Fibroblast of pulmonary artery (primary cell): ENCODE measurements at places on chromosomes 11 and 22.

DNA sequence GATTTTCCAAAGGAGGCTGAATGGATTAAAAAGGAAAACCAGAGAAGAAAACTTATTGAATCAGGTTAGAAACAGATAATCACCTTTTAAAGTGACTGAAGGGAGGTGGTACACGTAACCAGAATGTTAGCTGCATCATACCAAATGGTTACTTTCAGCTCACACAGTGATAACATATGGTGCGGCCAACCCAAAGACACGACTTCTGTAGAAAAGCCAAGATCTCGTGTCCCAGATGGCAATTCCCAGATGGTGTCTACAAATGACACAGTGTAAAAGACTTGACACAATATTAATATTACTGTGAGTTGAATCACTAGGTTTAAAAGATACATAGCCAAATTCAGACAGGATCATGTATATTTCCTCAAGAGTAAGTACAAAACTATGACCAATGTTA, 5.2 kb downstream of the PPP2R1B start:
- no peak for DNase-seq

DNA sequence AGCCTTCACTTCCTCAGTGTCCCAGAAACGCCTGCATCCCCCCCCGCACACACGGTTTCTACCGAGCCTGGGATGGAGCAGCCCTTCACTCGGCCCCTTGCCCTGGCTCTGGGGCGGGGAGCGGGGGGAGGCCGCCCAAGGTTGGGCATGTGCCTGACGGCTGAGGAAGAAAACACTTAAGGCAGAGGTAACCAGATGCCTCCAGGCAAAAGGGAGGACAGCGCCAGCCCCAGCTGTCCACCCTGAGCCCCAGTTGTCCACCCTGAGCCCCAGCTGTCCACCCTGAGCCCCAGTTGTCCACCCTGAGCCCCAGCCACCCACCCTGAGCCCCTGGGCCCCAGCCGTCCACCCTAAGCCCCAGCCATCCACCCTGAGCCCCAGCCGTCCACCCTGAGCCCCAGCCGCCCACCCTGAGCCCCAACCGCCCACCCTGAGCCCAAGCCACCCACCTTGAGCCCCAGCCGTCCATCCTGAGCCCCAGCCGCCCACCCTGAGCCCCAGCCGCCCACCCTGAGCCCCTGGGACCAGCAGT, 3.8 kb upstream of the TTLL8 start:
- DNase-seq = no peak

DNA sequence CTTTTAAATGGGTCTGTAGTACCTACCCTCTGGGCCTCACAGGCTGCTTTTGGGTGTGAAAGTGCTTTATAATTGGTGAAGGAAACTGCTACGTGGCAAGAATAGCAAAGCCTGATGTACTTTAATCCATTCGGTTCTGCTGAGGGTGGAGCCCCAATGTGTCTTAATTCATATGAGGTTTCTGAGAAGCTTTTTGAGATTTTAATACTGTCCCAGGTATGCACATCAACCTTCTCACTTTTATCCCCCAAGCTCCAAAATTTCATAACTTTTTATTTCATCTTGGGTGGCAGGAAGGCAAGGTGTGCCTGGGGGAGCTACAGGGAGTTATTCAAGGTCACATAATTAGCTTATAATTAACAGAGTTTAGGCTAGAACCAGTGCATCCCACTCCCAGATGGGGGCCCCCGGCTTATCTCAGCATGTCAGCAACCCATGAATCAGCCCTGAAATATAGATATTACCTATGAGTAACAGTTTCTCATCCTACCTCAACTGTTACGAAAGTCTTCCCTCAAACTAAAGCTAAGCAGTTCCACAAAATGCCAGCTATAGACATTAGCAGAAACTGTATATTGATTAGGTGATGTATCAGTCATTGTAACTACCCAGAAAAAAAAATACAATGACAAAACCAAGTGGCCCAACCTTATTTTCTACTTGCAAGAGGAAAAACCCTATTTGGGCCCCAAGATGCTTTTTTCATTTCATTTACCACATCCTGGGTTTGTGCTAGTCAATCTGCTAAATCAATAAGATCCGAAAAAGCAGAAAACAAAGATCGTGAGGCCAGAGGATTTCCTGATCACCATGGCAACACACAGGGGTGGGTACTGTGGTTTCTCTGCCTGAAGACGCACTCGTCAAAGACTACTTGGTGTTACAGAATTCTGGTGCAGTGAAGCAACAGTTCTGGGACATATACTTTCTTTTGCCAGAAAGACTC, 26.7 kb downstream of the CD44 start:
- DNase-seq = peak; percentile 84

DNA sequence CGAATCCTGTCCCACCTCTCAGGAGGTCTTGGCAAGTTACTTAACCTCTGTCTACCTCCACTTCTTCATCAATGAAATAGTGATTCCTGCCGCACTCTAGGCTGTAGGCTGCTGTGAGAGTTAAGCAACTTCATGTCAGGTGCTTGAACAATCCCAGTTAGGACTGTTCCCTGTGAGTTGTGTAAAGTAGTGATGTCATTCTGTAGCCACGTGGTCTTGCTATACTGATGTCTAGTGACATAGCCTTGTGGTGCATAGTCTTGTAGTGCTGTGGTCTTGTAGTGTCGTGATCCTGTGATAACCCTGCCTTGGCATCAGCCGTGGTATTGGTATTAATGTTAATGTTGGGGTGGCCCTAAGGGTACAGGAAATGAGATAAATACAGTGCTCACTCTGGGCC, 30.3 kb upstream of the PRR5 start:
- peak; percentile 71 for DNase-seq

DNA sequence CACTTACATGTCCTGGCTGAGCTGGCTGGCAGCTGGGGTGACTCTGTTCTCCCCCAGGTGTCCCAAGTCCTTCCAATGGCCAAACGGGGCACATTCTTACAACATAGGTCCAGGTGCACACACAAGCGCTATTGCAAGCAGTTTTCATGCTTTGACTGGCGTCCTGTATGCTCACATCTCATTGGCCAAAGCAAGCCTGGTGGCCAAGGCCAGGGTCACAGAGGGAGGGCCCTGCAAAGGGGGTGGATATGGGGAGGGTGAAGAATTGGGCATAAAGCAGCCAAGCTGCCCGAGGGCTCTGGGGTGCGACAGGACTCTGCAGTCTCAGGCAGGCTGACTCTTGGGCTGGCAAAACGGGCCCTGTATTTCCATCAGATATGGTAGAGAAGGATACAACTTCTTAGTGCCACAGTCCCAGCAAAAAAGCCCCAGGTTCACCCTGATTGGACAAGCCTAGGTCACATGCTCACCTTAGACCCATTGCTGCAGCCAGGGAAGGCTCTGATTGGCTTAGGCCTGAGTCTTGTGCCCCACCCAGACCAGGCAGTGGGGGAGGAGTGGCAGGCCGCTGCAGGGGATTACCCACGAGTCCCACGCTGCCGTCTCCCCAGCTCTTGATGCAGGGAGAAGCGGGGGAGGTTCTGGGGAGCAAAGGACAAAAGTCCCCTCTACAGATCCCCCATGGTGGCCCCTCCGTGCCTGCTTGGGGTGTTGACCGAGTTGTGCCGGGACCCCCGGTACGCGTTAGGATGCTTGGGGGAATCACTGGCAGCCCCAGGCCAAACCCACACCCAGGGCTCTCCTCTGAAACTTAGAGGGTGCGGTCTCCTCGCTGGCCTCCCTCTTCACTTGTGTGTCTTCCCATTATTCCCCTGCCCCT, 110.8 kb downstream of the ARHGAP8 start:
- no peak for DNase-seq

- DNase-seq = peak; percentile 60
Measured at GRCh38 chr11:105937331-105937730, 84.7 kb downstream of the MSANTD4 start.

GRCh38 chr22:30491381-30491780, 14.1 kb downstream of the SEC14L4 start:
- DNase-seq = no peak

DNA sequence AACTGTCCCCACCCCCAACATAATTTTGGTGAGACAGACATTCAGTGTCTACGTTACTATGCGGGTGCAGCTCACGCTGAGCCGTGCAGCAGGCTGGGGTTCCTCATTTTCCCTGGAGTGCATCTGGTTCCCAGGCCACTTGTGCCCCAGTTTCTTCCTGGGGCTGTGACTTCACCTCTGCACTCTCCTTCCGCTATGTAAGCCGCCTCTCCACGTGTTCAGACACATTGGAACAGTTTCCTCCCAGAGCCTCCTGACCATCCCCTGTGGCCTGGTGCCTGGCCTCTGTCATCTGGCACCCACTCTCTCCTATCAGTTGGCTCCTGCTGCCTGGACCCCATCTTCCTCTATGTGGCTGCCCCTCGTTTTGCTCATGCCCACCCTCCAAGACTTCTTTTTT, 46.2 kb upstream of the A4GALT start:
- DNase-seq = no peak

- no peak for DNase-seq
Measured at GRCh38 chr22:30193031-30193775, 53.4 kb downstream of the LIF start.

DNA sequence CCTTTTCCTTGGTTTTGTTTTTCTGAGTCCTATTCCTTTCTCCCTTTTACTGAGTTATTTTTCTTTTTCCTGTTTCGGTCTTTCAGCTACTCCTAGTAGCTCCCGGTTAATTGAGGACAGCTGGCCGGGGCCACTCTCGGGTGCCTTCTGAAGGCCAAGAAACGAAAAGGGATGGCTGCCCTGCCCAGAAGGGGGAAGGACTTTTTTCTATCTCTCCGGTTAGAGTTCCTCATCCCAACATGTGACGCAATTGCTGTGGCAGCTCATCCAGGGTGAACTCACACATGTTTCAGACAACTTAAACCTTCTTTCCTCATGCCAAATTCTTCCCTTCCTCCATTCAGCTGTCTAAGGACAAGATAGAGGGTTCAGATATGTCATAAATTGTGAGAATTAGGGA, 83.6 kb downstream of the PIWIL4 start:
- peak; percentile 73 for DNase-seq

DNA sequence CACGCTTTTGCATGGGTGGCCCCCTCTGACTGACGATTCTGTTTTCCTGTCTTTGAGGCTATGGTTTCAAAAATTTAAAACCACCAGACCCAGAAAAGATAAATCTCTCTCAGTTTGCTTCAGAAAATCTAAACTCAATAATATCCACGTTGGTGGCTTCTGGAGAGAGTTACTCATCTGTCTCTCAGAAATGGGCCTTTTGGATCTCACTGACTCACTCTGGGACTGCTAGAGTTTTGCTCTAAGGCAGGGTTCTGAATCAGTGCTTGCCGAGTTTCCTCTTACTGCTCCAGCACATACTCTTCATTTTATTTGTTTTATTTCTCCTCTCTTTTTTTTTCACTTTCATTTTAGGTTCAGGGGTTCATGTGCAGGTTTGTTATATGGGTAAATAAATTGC, 305.7 kb downstream of the BLID start:
- peak; percentile 11 for DNase-seq

DNA sequence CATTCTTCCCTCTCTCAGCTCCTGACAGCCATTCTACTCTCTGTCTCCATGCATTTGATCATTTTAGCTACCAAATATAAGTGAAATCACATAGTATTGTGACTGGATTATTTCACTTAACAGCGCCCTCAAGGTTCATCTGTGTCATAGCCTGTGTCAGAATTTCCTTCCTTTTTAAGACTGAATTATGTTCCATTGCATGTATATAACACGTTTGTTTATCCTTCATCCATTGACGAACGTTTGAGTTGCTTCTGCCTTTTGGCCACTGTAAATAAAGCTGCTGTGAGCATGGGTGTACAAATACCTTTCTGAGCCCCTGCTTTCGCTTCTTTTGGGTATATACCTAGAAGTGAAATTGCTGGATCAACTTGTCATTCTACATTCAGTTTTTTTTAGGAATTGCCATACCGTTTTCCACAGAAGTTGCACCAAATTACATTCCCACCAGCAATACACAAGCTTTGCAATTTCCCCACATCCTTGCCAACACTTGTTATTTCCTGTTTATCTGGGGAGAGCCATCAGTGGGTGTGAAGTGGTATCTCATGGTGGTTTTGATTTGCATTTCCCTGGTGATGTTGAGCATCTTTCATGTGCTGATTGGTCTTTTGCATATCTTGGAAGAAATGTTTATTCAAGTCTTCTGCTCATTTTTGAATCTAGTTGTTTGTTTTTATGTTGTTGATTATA, 17.5 kb downstream of the GLB1L2 start:
- no peak for DNase-seq

- DNase-seq = no peak
Measured at GRCh38 chr22:30636226-30637077, 871 bp downstream of the SLC35E4 start.

DNA sequence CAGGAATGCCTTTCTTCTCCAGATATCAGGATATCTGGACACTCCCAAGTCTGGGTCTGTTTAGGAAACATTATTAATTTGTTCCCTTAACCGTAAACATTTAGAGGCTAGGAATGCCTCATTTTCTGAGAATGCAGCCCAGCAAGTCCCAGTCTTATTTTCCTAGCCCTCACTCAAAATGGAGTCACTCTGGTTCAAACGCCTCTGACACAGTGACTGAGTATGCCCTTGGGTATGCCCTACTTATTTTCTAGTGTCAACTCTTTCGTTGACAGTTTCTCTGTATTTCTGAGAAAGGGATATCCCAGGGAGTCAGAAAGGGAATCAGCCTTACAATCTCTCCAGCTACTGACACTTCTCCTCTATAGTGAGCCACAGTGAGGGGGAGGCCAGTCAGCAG, 16.0 kb upstream of the CCDC81 start:
- DNase-seq = no peak

DNA sequence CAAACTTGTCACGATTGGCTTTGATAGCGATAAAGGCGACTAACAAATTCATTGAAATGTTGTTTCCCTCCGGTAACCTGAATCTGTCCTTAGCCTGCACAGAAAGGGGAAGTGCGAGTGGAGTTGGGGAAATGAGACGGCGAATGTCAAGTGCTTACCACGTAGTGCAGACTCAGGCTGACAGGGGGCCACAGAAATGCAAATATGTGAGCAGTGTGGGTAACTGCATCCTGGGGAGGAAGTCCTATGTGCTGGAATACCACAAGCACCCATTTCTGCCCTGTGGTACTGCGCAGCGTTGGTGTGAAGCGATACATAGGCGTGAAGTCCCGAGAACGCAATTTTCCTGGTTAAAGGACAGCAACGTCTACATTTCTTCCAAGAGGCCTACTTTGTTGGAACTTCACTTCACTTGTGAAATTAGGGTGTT, 869 bp upstream of the EIF4ENIF1 start:
- peak; percentile 71 for DNase-seq

DNA sequence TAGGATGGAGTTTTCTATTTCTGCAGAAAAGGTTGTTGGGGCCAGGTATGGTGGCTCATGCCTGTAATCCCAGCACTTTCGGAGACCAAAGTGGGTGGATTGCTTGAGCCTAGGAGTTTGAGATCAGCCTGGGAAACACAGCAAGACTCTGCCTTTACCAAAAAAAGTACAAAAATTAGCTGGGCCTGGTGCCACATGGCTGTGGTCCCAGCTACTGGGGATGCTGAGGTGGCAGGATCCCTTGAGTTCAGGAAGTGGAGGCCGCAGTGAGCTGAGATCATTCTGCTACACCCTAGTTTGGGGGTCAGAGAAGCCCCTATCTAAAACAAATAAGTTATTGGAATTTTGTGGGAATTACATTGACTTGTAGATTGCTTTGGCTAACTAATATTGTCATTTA, 71.7 kb downstream of the FDX1 start:
- DNase-seq = peak; percentile 38
